ENCODE measurements at places on chromosomes 6 and 20. TPM values are rescaled to one million over a fixed set of nuclear protein-coding genes. Genes with fewer than 3 reads are reported as not detected.

- no peak for DNase-seq
Measured at GRCh38 chr6:159464816-159465215, 228.2 kb downstream of the SOD2 start.

Gene TSBP1
- not detected for total RNA-seq

DNA sequence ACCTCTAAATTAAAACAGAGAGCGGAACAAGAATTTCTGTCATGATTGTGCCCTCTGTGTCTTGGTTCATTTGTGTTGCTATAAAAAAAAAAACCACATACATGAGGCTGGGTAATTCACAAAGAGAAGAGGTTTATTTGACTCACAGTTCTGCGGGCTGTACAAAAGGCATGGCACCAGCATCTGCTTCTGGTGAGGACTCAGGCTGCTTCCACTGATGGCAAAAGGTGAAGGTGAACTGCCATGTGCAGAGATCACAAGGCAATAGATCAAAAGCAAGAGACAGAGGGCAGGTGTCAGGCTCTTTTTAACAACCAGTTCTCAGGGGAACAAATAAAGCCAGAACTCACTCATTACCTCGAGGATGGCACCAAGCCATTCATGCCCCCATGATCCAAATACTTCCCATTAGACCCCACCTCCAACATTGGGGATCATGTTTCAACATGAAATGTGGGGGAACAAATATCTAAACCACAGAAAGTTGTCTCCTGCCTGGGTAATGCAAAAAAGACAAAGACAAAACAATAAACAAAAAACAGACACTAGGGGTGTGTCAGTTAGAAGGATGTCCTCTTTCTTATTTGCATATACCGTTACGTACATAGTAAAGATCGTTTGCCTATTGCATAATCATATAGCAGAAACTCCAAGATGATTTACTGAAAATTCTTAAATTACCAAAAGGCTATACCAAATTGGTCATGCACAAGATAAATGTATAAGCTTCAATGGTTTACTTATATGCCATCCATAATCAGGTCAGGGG lies 17.0 kb downstream of the SERPINB9 start:
- DNase-seq = no peak

DNA sequence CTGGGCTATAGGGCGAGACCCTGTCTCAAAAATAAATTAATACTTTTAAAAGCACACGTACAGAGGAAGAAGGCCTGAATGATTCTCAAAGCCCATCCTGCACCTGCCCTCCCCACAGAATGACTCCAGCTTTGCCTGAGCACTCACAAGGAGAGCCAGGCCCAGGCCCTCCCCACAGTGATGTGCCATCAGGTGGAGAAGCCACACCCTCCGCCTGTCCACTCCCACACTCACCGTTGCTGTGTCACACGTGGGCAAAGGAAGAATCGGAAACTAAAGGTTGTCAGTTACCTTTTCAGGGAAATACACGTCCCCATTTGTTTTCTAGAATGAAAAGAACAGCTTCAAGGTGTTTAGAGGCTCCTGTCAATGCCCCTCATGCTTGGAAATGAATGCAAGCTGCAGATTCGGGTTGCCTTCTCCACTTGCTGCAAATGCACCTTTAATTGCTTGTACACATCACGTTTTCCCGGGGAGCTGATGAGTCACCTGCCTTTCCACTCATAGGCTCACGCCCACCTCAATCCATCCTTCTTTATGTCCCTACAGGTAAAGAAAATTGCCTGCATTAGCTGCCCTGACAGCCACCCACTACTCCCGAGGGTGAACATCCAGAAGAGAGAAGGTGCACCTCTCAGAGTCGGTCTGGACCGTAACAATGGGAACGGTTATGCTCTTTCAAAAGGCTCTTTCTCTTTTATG lies 45.5 kb upstream of the AFDN start:
- no peak for DNase-seq

GRCh38 chr20:34084227-34084923 lies 27.7 kb downstream of the EIF2S2 start:
- no peak for DNase-seq

DNA sequence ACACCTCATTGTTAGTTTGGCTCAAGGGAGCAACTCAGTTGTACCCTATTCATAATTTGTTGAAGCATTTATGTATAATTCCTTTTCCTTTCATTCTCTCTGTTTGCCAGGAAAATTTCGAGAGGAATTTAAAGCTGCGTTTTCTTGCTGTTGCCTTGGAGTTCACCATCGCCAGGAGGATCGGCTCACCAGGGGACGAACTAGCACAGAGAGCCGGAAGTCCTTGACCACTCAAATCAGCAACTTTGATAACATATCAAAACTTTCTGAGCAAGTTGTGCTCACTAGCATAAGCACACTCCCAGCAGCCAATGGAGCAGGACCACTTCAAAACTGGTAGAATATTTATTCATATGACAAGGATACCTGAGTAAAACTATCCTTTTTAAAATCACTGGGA lies 45.2 kb upstream of the GFRAL start:
- no peak for DNase-seq

Gene RBCK1
- 84.1 TPM for total RNA-seq

- no peak for DNase-seq
Measured at GRCh38 chr6:145258122-145258521, 477.2 kb downstream of the EPM2A start.
